Stimulated activated CD4-positive, alpha-beta T cell treated with anti-CD3 and anti-CD28 coated beads, Interleukin-12 subunit alpha, Interleukin-12 subunit beta, amount 100 ng/mL, for 24 hours (primary cell): ENCODE measurements at places on chromosomes 2 and 18.

DNA sequence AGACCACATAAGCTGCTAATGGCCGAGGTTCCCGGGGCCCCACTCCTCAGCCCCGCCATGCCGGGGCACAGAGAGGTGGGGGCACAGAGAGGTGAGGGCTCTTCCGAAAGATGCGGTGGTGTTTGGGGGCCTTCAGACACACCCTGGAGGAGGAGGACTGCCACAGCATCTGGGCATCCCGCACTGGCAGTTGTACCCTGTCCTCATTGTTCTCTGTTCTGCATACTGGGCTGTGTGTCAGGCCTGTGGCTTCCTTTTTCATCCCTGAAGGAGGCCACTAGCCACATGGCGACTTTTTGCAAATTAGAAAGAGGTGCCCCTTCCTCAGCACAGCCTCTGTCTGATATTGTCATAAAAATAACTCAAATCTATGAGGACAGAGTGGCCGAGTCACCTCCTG, 150.1 kb downstream of the CTIF start:
- DNase-seq, result no peak

DNA sequence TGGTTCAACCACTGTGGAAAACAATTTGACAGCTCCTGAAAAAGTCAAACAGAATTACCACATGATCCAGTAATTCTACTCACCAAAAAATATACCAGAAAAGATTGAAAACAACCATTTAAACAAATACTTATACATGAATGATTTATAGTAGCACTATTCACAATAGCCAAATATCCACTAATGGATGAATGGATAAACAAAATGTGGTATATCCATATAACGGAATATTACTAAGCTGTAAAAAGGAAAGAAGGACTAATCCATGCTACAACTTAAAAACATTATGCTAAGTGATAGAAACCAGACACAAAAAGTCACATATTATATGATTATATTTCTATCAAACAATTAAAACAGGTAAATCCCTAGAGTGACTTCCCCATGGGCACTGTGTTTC, 131.5 kb downstream of the SPOPL start:
- DNase-seq, result no peak

DNA sequence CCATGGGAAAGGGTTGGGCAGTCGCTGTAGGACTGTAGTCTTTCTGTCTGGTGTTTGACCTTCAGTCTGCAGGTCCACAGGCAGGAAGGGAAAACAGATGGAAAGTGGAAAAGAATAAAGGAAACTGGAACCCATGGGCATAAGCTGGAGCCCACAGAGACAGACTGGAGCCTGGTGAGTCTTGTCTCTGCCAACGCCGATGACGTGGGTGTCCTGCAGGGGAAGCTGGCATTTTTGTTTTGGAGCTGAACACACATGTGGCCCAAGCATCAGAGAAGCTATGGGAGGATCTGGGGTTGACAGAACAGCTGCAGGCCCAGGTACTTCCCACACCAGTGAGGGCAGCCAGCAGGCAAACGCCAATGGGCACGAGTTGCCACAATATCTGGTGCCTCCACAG, 28.2 kb upstream of the SOCS6 start:
- no peak for DNase-seq

GRCh38 chr18:79760881-79761280, 36.9 kb upstream of the KCNG2 start:
- DNase-seq, result no peak

- no peak for DNase-seq
Observed at GRCh38 chr2:109614715-109615636, 812 bp downstream of the SOWAHC start.

DNA sequence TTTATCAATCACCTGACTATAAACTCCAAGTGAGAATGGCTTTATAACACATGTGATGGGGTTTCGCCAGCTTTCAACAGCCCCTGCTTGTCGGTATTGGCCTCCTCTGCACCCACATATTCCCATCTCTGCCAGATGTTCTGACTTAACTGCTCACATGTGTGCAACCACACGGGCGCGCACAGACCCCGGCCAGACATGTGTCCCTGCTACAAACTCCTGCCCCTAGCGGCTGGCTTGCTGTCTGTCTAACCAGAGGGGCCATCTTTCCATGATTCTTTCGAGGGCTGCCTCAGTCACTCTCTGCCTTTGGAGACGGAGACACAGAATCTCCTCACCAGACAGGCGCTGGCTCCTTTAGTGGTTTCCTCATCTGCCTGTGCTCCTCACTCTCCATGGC, 15.3 kb downstream of the STON1 start:
- DNase-seq, result no peak

- DNase-seq, result no peak
Observed at GRCh38 chr2:210478661-210479060, 2.1 kb upstream of the LANCL1 start.

DNA sequence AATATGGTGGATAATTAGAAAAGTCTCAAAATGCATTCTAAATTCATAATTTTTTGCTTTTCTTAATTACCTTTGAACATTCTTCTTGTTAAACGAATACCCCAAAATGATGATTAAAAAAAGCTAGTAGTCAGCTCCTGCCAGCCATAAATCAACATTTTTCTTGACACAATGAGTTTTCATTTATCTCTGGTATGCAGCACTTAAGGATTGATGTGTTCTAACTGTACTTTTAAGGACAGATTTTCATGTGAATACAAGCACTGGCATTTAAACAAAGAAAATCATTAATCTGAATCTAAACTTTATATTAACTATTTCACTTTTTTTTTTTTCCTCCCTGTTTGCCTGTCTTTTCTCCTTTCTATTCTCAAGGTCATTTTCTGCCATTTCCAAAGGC, 976.8 kb downstream of the TMEM182 start:
- DNase-seq, result no peak

GRCh38 chr2:70961648-70961994, 16.8 kb upstream of the ANKRD53 start:
- no peak for DNase-seq
